ENCODE measurements at places on chromosomes 12 and 14. TPM values are rescaled to one million over a fixed set of nuclear protein-coding genes. Genes with fewer than 3 reads are reported as not detected.

The MYO1H gene
- total RNA-seq, result not detected

The SMCO2 gene
- total RNA-seq, result 1.6 TPM

The ETFRF1 gene
- 42.7 TPM for total RNA-seq

The EXOC3L4 gene
- total RNA-seq, result not detected

The CLBA1 gene
- 9.8 TPM for total RNA-seq

The ABCD4 gene
- total RNA-seq, result 36.7 TPM

The NAV3 gene
- 10.6 TPM for total RNA-seq

The ABCD2 gene
- under 0.01 TPM for total RNA-seq

The PTCSC3 gene
- total RNA-seq, result not detected

The FSCB gene
- not detected for total RNA-seq

The ATXN7L3B gene
- total RNA-seq, result 23.8 TPM

The SYNDIG1L gene
- under 0.01 TPM for total RNA-seq

The AVPR1A gene
- not detected for total RNA-seq

The CNPY2 gene
- total RNA-seq, result 97.1 TPM

The MYRFL gene
- total RNA-seq, result not detected

The PPM1H gene
- 17.8 TPM for total RNA-seq

The LMNTD1 gene
- 0.52 TPM for total RNA-seq

The DPY19L2 gene
- 0.65 TPM for total RNA-seq

The KRT5 gene
- not detected for total RNA-seq

The ANO4 gene
- 0.32 TPM for total RNA-seq

The ZBTB42 gene
- total RNA-seq, result 2.6 TPM

The C12orf42 gene
- not detected for total RNA-seq

The TGFB3 gene
- 39.5 TPM for total RNA-seq

The SMIM41 gene
- total RNA-seq, result 0.39 TPM

The ADAMTS20 gene
- not detected for total RNA-seq

The ENDOU gene
- 0.11 TPM for total RNA-seq

The PLCZ1 gene
- total RNA-seq, result not detected

The PUS7L gene
- total RNA-seq, result 30.8 TPM

The ATL1 gene
- 16.4 TPM for total RNA-seq

The OASL gene
- 1.5 TPM for total RNA-seq

The ADAM21 gene
- total RNA-seq, result 0.32 TPM

The CLEC4A gene
- 0.32 TPM for total RNA-seq

The NTF3 gene
- 3.5 TPM for total RNA-seq

The PRKD1 gene
- total RNA-seq, result 12.0 TPM

The TAS2R42 gene
- total RNA-seq, result not detected

The TUNAR gene
- total RNA-seq, result not detected

The DPPA3 gene
- not detected for total RNA-seq

The INHBE gene
- not detected for total RNA-seq

The RGS6 gene
- total RNA-seq, result not detected

The ERBB3 gene
- 0.91 TPM for total RNA-seq

The NEMP1 gene
- 8.5 TPM for total RNA-seq

The GPR132 gene
- total RNA-seq, result not detected

The KRT82 gene
- not detected for total RNA-seq

The DCN gene
- 6,491 TPM for total RNA-seq

The BMP4 gene
- 73.5 TPM for total RNA-seq

The GLS2 gene
- not detected for total RNA-seq

The NR4A1 gene
- total RNA-seq, result 6.1 TPM

The WSB2 gene
- 98.9 TPM for total RNA-seq

The KLRB1 gene
- total RNA-seq, result not detected

The IAPP gene
- total RNA-seq, result not detected

The KRT2 gene
- total RNA-seq, result not detected

The MYH6 gene
- total RNA-seq, result not detected
